ENCODE measurements at places on chromosomes 1 and 21.

GRCh38 chr1:9760824-9761223 is 62.9 kb downstream of the CLSTN1 start:
- DNase-seq = no peak

GRCh38 chr1:176384841-176385240 is 78.1 kb upstream of the PAPPA2 start:
- DNase-seq = no peak

DNA sequence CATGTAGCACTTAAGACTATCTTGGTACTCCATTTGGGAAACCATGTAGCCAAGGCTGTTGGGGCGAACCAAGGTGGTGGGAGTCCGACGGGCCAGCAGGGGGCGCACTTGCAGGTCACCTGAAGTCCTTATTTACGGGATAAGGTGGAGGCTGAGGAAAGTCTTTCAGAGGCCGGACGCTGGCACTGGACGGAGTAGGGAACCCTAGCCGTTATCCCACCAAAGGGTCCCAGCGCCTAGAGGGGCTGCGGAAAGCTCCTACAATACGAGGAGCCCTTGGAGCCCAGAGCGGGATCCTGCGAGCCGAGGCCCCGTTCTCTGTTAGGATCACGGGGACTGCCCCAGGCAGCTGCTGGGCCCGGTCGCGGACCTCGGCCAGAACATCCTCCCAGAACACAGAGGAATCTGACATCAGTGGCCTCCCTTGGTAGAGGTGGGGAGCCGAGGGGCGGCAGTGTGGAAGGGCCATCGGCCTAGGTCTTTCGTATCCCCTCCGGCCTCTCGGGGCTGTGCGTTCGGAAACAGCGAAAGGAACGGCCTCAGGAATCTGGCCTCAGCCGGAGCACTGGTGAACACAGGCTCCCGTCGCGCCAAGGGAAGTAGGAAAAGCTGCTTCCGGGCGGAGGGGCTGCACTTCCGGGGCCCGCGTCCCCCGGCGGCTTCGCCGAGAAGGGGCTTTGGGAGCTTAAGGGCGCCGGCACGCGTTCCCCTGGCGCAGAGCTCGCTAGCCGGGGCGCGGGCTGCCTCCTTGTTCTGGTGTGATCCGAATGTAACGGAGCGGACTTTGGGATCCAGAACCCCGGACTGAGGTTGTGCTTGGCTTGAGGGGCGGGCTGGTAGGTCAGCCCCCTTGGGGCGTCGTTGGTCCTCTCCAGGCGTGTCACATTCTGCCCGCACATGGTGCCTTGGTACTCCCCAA is 29.9 kb upstream of the RPTN start:
- peak; percentile 85 for DNase-seq

DNA sequence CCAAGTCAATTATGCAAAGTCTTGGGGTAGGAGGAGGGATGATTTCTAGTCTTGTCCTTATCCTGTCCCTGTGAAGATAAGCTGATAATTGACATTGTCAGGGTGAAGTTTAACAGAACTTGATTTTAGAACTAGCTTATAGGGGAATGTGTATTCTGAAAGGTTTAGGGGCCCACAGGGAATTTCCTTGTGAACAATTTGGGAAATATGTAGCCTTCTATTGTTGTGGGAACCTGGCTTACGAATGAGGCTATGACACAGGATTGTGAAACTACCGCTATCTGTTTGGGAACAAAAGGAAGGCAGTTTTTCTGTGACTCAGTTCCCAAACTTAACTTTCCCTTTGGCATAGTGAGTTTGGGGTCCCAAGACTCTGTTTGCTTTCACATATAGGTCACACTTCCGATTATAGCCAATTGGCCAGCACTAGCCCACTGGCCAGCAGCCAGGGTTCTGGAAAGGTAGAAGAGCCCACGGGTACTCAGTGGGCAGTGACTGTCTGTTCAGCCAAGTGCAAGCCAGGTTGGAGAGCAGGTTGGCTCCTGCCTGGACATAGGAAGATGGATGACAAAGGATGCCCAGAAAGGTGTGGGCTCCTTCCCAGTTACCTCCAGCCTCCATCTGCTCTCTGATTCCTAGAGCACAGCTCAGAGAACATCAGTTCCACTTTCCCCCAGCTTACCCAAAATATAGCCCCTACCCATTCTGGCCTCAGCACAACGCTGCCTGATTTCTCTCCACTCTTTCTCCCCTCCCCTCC is 35.5 kb downstream of the H3-3A start:
- no peak for DNase-seq

DNA sequence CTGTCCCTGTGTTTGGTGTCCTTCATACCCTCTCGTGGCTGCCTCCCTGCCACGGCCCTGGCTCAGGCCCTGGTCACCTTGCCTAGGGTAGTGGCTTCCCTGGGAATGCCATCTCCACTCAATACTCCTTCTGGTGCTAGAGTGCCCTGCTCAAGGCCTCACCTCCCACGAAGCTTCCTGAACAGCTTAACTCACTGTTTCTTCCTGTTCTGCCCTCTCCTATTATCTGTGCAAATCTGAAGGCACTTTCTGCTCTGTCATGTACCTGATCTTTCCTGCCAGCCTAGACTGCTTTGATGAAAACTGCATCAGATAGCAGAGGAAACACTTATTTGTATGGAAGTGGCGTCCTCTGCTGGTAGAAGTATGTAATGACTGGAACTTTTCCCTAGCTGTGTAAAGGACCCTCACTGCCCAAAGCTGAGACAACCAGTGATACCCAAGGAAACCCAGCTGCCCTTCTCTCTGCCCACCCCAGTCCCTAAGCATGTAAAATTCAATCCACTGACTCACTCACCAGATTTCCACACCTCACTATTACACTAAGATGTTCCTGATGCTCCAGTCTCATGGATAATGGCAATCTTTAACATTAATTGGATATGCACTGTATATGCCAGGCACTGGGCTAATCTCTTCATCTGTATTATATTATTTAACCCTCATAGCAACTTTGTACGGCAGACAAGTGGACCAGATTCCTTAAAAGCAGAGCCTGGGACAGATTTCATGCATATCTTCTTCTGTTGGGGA is 36.2 kb upstream of the BTG2 start:
- peak; percentile 93 for DNase-seq

GRCh38 chr1:194846488-194846887 is 1660.1 kb upstream of the B3GALT2 start:
- no peak for DNase-seq

- DNase-seq = peak; percentile 40
These were observed 35.4 kb downstream of the ACOT7 start for GRCh38 chr1:6358144-6358624.

- DNase-seq = no peak
These were observed 117.1 kb downstream of the FOXD2 start for GRCh38 chr1:47554901-47555300.

GRCh38 chr1:201336711-201337450 is 40.6 kb downstream of the TNNT2 start:
- DNase-seq = no peak

DNA sequence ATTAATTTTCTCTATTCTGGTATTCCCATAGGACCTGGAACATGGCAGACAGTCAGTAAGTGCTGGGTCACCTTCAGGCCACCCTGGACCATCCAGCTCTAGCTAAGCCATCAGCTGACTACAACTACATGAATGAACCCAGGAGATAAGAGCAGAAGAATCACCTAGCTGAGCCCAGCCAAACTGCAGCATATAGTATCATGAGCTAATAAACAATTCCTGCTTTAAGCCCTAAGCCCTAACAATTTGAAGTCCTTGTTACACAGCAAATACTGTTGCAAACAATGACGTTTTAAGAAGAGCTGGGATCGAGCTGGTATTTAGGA is 14.2 kb upstream of the CITED4 start:
- no peak for DNase-seq

GRCh38 chr1:101026430-101026788 is 825 bp upstream of the DPH5 start:
- no peak for DNase-seq

DNA sequence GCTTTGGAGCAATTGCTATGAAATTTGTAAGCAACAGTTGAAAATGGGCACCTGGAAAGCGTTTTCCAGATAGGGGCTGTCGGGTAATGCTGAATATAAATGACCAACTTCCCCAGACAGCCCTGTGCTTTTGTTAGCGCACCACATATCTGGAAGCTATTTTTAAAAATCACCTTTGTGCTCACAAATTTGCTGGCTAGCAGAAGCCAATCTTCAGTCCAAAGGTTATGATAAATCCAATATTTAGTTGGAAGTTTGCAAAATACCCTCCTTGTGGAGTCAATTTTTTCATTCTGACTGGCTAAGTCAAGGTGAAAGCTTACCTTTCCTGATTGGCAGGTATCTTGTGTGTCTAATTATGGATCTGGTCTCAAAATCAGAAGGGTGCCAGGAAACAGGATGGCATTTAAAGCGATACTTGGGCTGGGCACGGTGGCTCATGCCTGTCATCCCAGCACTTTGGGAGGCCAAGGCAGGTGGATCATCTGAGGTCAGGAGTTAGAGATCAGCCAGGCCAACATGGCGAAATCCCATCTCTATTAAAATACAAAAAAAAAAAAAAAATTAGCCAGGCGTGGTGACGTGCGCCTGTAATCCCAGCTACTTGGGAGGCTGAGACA is 124.1 kb upstream of the AJAP1 start:
- no peak for DNase-seq

- no peak for DNase-seq
These were observed 89.1 kb downstream of the RWDD3 start for GRCh38 chr1:95323123-95323522.

- no peak for DNase-seq
These were observed 6.9 kb downstream of the MT1HL1 start for GRCh38 chr1:236997361-236997760.

GRCh38 chr1:182268669-182269068 is 122.9 kb downstream of the GLUL start:
- DNase-seq = peak; percentile 57

DNA sequence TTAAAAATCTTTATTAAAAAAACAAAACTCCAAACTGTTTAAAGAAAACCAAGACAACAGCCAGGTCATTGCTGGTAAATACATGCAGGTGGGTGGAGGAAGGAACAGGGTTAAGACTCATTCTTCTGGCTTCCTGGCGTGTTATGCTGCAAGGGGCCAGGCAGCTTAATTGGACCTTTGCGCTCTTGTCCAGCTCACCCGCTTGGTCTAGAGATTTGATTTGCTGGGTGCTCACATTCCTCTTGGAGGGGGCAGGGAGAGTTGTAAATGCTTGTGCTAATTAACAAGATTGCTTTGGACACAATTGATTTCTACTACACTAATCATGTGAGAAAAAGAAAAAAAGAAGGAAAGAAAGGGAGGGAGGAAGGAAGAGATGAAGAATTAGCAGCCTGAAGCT is 10.5 kb downstream of the CEP104 start:
- no peak for DNase-seq
